ENCODE measurements at places on chromosomes 7 and 10. TPM values are rescaled to one million over a fixed set of nuclear protein-coding genes. Genes with fewer than 3 reads are reported as not detected.

Gene CACUL1
- 30.0 TPM for total RNA-seq

Gene COL26A1
- total RNA-seq, result not detected

Gene MBL2
- total RNA-seq, result not detected

Gene DDC
- not detected for total RNA-seq

Gene SYNPO2L
- not detected for total RNA-seq

Gene FOXI2
- not detected for total RNA-seq

Gene TMEM196
- not detected for total RNA-seq

Gene LBX1
- not detected for total RNA-seq

Gene MUC3A
- total RNA-seq, result not detected

Gene SEMA3D
- total RNA-seq, result 11.8 TPM

Gene CHRM2
- 3.0 TPM for total RNA-seq

Gene STN1
- 28.6 TPM for total RNA-seq

Gene ABCA13
- total RNA-seq, result 0.36 TPM

Gene BTBD16
- total RNA-seq, result not detected

Gene RHBDD2
- total RNA-seq, result 18.9 TPM

Gene PAPOLB
- total RNA-seq, result 0.07 TPM

Gene UCN3
- not detected for total RNA-seq

Gene MSS51
- 2.1 TPM for total RNA-seq

Gene MYH16
- total RNA-seq, result not detected

Gene ANKRD2
- total RNA-seq, result 1.1 TPM

Gene MAT1A
- total RNA-seq, result not detected

Gene THAP5
- 22.1 TPM for total RNA-seq

Gene BPGM
- total RNA-seq, result 36.8 TPM

Gene CYP3A5
- total RNA-seq, result not detected

Gene LIPN
- total RNA-seq, result not detected

Gene OPN4
- total RNA-seq, result not detected

Gene EGR2
- total RNA-seq, result 1.7 TPM

Gene GPRIN2
- total RNA-seq, result not detected

Gene EPO
- not detected for total RNA-seq

Gene RSPH10B2
- total RNA-seq, result 0.20 TPM

Gene TCERG1L
- total RNA-seq, result not detected

Gene VCL
- 215 TPM for total RNA-seq

Gene SUN3
- total RNA-seq, result not detected

Gene OR9A2
- not detected for total RNA-seq

Gene PRSS37
- total RNA-seq, result not detected

Gene TBATA
- not detected for total RNA-seq

Gene HK1
- 315 TPM for total RNA-seq

Gene HTR5A
- not detected for total RNA-seq

Gene SAMD9L
- 14.1 TPM for total RNA-seq

Gene RTKN2
- total RNA-seq, result 3.3 TPM

Gene PHTF2
- 41.4 TPM for total RNA-seq

Gene CAMK2B
- 0.63 TPM for total RNA-seq

Gene PRDX3
- total RNA-seq, result 187 TPM

Gene FOXP2
- 0.26 TPM for total RNA-seq

Gene SVIL
- 376 TPM for total RNA-seq

Gene IL6
- total RNA-seq, result 62.2 TPM

Gene JCAD
- total RNA-seq, result 8.0 TPM

Gene RNF32
- 0.33 TPM for total RNA-seq

Gene POLR2J2
- total RNA-seq, result 3.7 TPM

Gene LIPJ
- total RNA-seq, result not detected

Gene TWIST1
- total RNA-seq, result 30.5 TPM

Gene ADCYAP1R1
- not detected for total RNA-seq

Gene GCK
- 1.4 TPM for total RNA-seq

Gene PYROXD2
- 22.9 TPM for total RNA-seq

All from smooth muscle cell of the pulmonary artery (primary cell).